ENCODE measurements at places on chromosomes 5 and 9.

DNA sequence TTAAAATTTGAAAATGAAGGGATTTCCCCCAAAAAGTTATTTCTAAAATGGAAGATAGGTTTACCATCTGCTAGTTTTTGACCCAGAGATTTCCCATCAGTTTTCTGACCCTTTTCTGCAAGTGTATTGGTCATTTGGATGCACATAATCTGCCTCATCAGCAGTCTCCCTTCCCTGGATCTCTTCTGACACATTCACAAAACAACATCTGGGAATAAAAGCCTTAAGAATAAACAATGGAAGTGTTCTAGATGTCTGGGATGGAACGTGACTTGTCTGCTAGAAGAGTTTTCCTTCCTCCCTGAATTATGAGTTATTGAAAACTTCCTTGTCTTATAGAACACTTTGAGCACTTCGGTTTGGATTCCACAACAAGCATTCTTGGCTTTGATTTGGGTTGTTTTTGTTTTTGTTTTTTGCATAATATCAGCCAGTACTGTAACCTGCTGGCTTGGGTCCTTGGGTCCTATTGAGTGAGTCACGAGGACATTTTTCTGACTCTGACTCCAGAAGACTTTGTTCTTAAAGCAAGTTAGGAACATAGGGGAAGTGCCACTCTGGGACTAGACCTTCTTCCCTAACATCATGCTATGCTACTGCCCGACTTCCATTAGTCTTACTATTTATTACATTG, 18.2 kb upstream of the ESM1 start:
- no peak for DNase-seq

DNA sequence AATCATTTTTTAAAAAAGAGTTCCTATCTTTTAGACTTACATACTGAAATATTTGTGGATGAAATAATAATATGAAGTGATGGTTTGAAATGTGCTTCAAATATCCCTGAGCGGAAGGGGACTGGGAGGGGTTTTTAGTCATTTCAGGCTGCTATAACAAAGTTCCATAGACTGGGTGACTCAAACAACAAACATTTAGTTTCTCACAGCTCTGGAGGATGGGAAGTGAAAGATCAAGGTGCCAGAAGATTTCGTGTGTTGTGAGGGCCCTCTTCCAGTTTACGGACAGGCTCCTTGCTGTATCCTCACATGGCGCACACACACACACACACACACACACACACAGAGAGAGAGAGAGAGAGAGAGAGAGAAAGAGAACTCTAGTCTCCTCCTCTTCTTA, 27.1 kb upstream of the TEX10 start:
- no peak for DNase-seq

- DNase-seq = no peak
Observed at GRCh38 chr9:134785325-134786108, 95.1 kb upstream of the FCN2 start.

- no peak for DNase-seq
Observed at GRCh38 chr9:122562134-122562760, 9.3 kb downstream of the OR1N2 start.

- no peak for DNase-seq
Observed at GRCh38 chr5:173247041-173247440, 12.0 kb upstream of the NKX2-5 start.

DNA sequence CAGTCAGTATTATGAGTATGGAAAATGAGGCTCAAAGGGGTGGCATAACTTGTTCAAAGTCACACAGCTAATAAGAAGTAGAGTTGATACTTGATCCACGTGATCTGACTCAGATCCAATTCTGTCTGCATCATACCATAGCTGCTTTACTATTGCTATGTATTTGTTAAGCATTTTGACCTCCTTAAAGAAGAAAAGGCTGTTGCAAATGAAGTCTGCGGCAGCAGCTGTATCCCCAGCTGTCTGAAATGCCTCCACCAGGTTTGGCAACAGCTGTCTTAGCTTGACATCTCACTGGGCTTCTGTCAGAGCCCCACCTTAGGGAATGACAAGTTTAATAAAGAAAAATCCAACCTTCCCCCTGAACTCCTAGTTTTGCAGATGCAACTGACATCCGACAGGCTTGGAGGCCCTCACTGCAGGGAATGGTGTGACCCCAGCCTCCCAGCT, 75.6 kb upstream of the SLC44A1 start:
- DNase-seq = no peak

DNA sequence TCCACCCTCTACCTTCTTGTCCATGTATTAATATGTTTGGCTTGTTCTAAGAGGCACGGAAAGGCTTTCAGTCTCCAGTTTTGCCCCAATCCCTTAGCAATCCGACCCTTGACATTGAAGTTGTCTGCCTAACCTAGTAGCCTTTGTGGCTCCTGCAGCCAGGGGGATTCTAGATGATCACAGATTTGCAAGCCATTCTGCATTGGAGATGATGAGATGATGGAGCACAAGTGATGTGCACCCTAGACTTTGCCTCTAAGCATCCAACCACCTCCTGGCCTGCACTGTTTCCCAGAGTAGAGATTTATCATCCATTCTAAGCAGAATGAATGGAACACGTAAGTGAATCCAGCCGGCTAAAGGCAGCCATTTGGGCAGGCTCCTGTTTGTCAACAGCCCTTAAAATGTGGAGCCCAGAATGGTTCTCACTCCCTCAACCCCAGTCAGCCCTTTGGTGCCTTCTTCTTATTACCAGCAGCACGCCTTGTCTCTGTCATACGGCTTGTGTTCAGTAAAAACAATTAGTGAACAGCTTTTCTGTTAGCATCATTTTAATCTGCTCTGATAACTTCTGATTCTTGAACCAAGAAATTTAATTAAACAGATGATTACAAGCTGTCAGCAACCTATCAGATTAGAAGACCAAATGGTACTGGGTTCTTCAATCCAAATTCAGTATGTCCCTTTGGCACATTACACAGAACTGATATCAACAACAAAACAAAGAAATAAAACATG, 5.7 kb upstream of the TRAF1 start:
- no peak for DNase-seq

GRCh38 chr5:154111214-154111613, 72.4 kb downstream of the MFAP3 start:
- DNase-seq = no peak

GRCh38 chr9:137138722-137139467, at the start of gene GRIN1:
Gene GRIN1 (plus strand): TSS chr9:137139154. CDS start chr9:137139487, 333 bp downstream.
- DNase-seq = peak; percentile 44

DNA sequence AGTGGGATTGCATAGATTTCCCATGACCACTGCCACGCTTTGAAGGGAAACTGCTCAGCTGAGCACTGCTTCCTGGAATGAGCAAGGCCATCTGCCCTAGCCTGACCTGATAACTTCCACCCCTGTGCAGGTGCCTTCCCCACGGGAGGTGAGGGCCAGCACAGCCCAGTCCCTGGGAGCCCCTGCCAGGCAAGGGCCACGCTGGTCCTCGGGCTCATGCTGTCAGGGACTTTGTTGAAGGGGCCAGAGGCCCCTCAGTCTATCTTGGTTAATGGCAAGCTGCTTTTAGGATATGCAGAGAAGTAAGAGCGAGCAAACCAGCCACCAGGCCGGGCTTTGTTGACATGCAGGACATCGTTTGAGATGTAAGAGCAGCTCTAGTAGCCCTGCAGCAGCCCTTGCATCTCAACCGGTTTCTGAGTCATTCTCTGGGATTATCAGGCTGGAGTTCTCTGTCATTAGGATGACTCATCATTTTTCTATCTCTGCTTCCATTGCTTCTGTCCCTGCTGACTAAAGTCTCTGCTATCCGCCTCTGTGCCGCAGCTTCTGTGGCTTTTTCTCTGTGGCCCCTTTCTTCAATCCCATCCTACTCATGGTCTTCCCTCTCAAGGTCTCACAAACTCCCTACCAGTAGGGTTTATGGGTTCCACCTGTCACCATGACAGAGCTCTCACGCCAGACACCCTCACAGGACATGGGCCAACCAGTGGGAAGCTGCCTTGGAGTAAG, 30.6 kb upstream of the IQGAP2 start:
- DNase-seq = no peak

DNA sequence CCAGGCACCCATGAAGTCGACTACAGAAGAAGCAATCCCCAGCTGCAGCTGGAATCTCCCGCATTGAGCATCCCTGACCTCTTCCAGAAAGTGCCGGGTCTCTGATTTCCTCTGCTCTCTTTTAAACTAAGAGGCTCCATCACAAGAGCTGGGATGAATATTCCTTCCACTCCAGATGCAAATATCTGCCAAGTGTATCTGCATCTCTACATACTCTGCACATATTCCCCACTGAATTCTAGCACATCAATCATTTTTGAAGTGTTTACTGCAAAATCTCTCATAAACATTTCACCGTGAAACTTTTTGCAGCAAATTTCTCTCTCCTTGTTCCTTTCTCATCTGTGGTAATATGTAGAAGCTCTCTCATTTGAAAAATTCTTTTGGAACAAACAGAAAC, 161.5 kb downstream of the GABRB2 start:
- no peak for DNase-seq

DNA sequence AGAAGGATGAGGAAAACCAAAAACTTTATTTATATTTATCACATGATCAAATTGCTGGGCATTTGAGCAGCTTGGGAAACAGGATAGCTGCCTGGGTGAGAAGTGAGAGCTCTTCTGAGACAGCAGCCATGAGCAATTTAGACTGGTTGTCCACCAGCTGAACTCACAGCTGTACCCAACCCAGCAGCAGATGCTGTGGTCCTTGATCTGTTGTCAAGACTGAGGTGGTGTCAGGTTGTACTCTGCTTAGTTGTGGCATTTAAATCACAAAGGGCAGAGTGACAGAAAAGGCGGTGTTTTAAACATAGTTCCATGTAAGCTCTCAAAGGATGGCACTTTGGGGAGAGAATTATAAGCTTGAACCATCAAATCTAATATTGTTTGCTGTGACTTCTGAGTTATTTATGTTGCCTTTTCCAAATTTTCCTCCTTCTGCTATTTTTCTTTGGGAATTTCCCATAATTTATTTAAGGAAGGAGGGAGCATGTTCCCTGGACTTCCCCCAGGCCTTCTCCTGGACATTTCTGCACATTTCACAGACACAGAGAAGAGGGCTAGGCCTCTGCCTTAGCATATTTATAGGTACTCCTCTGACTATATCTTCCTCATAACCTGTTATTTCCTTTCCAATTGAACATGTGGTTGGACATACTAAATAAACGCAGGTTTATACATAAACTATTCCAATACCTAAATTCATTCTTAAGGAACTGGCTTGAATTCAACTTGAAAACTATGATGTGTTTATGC, 117.7 kb upstream of the FER start:
- DNase-seq = no peak

- no peak for DNase-seq
Observed at GRCh38 chr5:154830219-154830595, 20.2 kb downstream of the FAXDC2 start.

DNA sequence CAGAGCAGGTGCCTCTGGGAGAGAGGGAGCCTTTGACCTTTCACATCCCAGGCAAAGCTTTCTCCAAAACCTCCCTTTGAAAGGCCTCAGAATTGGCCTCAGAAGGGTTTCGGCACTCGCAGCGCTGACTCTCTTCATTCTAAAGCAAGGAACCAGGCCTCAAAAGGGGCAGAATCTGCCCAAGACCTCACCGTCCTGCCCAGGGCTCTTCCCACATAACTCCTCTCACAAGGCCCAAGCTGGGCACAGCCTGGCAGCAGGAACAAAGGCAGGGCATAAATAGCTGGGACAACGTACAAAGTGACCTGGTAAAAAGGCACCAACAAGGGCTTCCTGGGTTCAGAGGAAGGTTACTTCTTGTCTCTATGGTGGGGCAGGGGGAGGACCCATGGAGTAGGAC, 166.3 kb upstream of the FSTL4 start:
- no peak for DNase-seq

DNA sequence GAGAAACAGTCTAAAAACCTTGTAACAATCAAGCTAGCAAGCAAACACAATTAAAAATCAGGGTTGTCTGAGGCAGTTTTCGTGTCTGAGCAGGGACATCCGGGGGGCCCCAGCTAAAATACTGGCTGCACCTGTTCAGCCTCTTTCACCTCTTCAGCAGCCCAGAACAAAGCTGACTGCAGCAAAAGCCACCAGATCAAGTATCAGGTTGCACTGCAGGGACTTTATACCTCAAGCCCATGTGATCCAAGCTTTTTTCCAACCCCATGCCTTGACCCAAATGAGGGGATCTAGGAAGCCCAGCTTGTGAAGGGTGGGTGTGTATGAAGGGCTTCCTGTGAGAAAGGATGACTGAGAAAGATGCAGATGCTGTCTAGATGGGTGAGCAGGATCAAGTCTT, 133.4 kb downstream of the SEMA6A start:
- DNase-seq = no peak

GRCh38 chr9:86176468-86176867, 77.1 kb upstream of the GOLM1 start:
- no peak for DNase-seq

GRCh38 chr9:116437411-116438370, 249.4 kb upstream of the TRIM32 start:
- no peak for DNase-seq

- no peak for DNase-seq
Observed at GRCh38 chr5:14465776-14466175, 115.8 kb upstream of the OTULINL start.

DNA sequence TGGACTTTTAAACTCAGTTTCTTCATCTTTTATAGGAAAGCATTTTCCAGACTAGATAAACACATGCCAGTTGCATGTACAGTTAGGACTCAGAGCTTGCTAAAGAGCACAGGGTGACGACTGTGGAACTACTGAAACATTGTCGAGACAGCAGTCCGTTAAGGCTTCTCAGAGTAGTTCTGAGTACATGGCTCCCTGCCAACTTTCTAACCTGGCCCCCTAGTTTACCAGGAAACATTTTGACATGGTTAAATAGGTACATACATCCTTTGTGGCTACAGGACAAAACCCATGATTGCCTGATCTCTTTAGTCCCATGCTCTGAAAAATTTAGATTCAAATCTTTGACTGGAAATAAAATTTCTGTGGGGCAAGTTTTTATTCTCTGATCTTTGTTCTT, 129.7 kb downstream of the SLF1 start:
- DNase-seq = no peak

DNA sequence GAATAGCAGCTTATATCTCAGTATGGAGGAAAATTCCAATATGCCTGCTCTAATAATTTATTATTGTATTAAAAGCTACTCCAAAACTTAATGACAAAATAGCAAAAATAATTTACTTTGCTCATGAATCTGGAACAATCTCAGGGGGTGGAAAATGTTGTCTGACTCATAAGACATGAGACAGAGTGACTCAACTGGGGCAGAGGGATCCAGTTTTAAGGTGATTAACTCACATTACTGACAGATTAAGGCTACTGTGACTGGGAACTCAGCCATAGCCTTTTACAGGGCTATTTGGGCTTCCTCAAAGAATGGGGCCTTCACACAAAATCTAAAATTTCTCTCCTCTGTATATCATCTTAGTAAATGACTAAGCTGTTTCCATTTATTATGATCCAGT, 1172.9 kb downstream of the CDH12 start:
- DNase-seq = no peak

GRCh38 chr5:90941002-90941720, 382.6 kb downstream of the ADGRV1 start:
- DNase-seq = no peak
